GM12878 (cell line): ENCODE measurements at places on chromosomes 3 and 15.

DNA sequence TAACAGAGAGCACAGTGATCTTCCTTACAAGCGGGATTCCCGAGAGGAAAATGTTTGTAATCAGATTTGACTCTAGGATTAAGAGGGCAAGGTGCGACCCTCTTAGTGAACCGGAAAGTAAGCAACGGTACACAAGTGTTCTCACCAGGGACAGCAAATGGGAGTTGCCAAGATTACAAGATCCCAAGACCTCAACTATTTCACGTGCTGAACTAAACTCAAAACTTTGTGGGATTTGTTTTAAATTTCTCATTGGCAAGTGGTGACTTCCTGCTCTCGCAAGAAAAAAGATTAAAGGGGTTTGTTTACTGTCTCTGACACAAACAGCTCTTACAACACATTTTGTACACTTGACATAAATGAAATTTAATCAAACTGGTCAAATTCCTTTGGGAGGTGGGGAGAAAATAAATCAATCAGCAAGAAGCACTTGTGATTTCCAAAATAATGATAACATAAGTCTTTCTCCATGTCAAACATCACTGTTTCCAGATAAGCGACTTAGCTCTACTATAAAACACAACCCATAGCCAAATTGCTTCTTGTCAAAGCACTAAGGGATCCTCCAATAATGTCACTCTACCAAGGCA lies 2.2 kb upstream of the PGPEP1L start:
- no peaks in the 10 kb centered on the region for H3K27me3 ChIP-seq
- DNase-seq, result no peak
- no peaks in the 10 kb centered on the region for H3K4me1 ChIP-seq
- no peak overlapping the region for H3K27ac ChIP-seq

GRCh38 chr3:63762934-63763550 lies 56.1 kb upstream of the C3orf49 start:
- no peak overlapping the region for H3K27ac ChIP-seq
- H3K4me3 ChIP-seq, result no peak overlapping the region
- no peak for DNase-seq

DNA sequence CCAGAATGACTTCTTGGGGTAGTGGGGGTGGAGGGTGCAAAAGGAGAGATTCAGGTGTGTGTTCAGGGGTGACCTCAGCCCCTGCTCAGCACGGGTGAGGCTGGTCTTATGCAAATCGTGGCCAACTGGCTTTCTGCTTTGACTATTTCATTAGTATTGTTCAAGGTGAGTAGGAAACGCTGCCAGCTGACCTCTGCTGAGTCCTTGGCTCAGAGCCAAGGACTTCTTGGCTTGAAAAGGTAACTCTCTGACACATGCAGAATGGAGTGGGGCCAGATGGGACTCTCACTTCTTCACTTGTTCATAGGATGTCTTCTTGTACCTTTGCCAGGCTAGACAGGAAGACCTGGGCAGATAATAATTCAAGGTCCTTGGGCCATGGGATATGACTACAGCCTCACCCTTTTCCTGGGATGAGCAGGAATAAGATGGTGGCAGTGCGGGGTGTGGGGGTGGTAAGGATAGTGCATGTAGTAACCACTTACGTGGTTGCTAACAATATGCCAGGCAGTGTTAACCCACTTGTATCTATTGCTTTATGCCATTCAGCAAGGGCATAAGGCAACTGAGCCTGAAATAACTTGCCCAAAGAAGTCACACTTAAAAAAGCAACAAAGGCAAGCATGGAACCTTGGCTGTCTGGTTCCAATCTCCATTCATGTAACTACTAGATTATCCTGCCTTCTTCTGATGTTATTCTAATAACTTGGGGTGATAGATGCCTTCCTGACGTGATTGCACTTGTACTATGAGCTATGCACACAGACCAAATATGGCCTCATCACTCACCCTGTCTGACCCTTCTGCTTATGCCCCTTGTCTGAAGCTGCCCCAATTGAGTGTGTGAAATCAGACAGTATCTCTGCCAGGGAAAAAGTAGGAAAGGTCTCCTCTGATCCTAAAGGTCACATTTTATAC lies 193.1 kb downstream of the NR1D2 start:
- no peak overlapping the region for H3K4me3 ChIP-seq
- H3K27me3 ChIP-seq, result no peaks in the 10 kb centered on the region
- H3K4me1 ChIP-seq, result no peaks in the 10 kb centered on the region
- DNase-seq, result no peak

GRCh38 chr3:172562871-172563865 lies 39.9 kb upstream of the TNFSF10 start:
- no peak overlapping the region for H3K4me3 ChIP-seq
- no peak overlapping the region for H3K27ac ChIP-seq
- peaks cover 9% of the 10 kb centered on the region for H3K4me1 ChIP-seq

DNA sequence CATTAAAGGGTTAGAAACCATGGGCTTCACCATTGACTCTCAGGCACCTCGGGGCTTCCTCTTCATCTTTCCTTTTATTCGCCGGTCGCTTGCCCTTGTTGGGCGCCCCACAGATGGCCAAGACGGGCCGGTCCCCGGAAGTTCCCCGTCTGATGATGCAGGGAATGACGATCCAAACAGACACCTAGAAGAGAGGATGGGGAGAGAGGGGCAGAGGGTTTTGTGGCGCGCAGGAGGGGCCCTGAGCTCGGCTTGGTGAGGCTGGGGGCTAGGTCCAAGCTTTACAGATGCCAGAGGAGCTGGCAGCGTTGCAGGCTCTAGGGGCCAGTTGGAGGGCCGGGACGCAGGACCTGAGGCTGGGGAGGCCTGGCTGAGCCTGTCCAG lies 532 bp upstream of the ESYT3 start:
- no peak overlapping the region for H3K27ac ChIP-seq
- no peaks in the 10 kb centered on the region for H3K36me3 ChIP-seq
- peaks cover 15% of the 10 kb centered on the region for H3K27me3 ChIP-seq
- no peaks in the 10 kb centered on the region for H3K4me1 ChIP-seq

GRCh38 chr3:50157827-50158529 lies 2.9 kb downstream of the SEMA3F start:
- no peak for DNase-seq
- no peak overlapping the region for H3K27ac ChIP-seq
- H3K4me3 ChIP-seq, result no peak overlapping the region
- H3K4me1 ChIP-seq, result no peaks in the 10 kb centered on the region; the same call in 1 of the 2 replicates
- H3K36me3 ChIP-seq, result no peaks in the 10 kb centered on the region

DNA sequence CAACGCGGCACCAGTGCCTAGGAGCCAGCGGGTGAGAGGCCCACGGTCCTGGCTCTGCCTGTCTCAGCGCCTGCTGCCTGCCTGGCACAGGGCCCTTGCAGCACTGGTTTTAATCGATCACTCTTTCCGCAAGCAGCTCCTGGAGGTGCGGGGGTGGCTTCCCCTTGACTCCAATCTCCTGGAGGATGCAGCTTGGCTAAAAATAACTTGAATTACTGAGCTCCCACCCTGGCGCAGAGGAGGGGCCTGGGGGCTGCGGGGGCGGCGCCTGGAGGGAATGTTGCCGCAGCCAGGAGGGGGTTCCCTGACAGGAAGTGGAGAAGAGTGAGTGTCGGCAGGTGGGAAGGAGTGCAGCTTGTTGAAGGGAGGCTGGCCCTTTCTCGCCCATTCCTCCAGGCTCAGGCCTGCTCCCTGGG lies 9.9 kb upstream of the RPL29 start:
- DNase-seq, result no peak
- no peak overlapping the region for H3K27ac ChIP-seq
- H3K36me3 ChIP-seq, result no peaks in the 10 kb centered on the region
- peaks cover 12% of the 10 kb centered on the region for H3K4me1 ChIP-seq
- no peaks in the 10 kb centered on the region; the same call in 1 of the 2 replicates for H3K27me3 ChIP-seq

GRCh38 chr15:78207110-78207458 lies 27.3 kb downstream of the ACSBG1 start:
- no peak for DNase-seq
- no peak overlapping the region for H3K4me3 ChIP-seq
- H3K27ac ChIP-seq, result no peak overlapping the region
- no peaks in the 10 kb centered on the region for H3K27me3 ChIP-seq
- no peaks in the 10 kb centered on the region for H3K4me1 ChIP-seq
- no peaks in the 10 kb centered on the region for H3K36me3 ChIP-seq

DNA sequence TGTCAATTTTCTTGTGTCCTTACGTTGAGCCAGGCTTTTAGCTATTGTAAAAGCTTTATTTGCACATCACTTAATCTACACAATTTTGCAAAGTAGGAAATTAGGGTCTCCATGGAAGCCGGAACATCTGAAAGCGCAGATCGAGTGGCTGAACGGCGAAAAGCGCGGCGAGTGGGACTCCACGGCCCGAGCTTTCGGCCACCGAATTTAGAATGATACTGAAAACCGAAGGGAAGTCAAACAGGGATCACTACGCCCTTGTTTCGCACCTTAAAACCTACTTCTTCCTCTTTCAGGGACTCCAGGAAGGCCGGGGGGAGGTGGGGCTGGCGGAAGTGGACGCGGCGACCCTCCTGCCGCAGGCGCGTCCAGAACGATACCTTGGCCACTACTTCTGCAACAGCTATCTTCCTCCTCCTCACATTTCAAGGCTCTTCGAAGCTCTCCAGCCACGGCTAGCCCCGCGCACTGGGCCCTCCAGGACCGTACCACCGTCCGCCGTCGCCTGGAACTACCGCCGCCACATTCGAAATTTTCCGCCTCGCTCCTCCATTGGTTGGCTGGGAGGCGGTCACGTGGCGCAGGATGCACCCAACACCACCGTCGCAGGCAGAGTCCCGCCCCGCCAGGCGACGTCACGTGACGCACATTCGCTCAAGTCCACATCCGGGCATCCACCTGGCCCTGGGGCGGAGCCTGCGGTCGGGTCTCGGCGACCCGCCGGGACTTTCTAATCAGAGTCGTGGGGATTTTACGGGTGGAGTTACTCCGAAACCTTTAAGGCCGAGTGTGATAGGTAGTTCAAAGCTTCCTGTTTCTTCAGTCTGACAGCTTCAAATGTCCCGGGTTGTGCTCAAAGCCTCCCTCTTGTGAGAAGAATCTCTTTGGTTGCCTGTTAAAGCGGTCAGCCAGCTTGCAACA lies at the start of gene SGO1:
Gene SGO1, minus strand, starts transcription at position 528 of the 921 bp plus-strand sequence. CDS start 2,179 bp downstream, outside the sequence.
- peak within 1 kb of the TSS; percentile 80 for H3K4me3 ChIP-seq
- peak within 1 kb of the TSS; percentile 89 for H3K27ac ChIP-seq
- DNase-seq, result peak; percentile 97
- peaks cover 3% of the 10 kb centered on the region; the same call in 1 of the 2 replicates for H3K36me3 ChIP-seq

DNA sequence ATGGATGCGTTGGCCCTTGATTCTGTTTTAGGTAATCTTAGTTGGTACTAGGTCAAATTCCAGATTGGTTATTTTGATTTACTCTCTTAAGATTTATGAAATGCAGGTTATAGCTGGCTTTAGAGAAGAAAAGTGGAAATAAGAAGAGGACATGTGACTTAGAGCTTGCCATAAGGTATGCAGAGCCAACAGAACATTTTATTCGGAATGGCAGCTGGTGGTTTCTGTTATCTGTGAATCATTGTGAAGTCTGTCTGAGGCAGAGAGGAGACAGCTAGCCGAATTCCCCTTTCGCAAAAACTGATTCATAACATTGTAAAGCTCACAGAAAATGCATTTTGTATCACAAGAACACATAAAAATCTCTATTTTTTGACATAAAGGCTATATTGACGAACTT lies 82.1 kb downstream of the FILIP1L start:
- H3K27me3 ChIP-seq, result no peaks in the 10 kb centered on the region
- H3K4me3 ChIP-seq, result no peak overlapping the region
- H3K4me1 ChIP-seq, result peaks cover 12% of the 10 kb centered on the region
- H3K27ac ChIP-seq, result no peak overlapping the region
- DNase-seq, result no peak
